Activated CD4-positive, alpha-beta T cell treated with anti-CD3 and anti-CD28 coated beads, Interleukin-2, amount 50 U/mL, for 48 hours (primary cell): ENCODE measurements at places on chromosomes 1 and 21.

- no peak for DNase-seq
Observed at GRCh38 chr1:48869116-48869893, 92.6 kb upstream of the BEND5 start.

DNA sequence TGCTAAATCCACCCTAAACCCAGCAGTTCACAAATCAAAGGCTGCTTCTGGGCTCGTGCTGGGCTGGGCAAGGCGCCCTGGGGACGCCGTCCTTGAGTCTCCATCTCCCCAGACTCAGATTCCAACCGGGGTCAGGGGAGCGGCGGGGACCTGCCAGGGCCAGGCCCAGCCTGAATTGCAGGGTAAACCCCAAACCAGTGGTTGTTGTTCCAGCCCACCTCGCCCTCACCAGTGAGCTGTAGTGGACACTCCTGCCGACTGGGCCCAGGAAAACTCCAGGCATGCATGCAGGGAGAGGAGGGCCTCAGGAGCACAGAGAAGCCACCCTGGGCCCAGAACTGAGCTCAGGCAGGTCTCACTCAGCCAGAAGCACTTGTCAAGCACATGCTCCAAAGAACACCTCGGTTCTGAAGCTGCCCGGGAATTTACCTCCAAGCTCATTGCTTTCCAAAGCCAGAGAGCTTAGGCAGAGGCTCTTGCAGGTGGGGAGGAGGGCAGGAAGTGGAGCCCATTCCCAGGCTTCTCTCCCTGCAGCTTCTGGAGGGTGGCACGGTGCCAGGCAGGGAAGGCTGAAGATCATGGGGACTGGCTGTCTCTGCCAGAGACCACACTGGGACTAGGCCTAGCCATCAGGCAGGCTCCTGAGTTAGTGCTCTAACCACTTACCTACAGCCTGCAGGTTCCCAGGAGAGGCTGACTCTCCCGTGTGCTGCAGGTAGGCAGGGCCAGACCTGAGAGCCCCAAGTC, 437.0 kb downstream of the MATN1 start:
- DNase-seq: no peak

GRCh38 chr1:171743081-171743870, 1.4 kb upstream of the VAMP4 start:
- no peak for DNase-seq

- no peak for DNase-seq
Observed at GRCh38 chr21:30479259-30479658, 908 bp downstream of the KRTAP19-1 start.

- DNase-seq: no peak
Observed at GRCh38 chr1:98817821-98818220, 156.3 kb downstream of the SNX7 start.

DNA sequence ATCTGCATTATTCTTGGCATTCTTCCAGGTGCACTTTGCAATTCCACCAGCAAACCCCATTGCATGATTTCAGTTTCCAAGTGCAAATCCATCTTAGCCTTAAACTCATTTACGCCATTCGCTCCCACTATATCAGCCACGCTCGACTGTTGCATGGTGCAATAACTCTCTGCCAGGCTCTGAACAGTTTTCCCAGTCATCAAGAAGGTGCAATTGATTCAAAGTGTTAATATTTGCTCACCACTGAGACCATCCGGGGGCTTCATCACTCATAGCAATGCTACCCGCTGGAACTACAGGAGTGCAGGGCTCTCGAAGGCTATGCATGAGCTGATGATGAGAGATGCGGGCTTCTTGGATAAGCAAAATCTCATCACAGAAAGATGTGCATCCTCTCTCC, 488.2 kb downstream of the OMA1 start:
- no peak for DNase-seq

DNA sequence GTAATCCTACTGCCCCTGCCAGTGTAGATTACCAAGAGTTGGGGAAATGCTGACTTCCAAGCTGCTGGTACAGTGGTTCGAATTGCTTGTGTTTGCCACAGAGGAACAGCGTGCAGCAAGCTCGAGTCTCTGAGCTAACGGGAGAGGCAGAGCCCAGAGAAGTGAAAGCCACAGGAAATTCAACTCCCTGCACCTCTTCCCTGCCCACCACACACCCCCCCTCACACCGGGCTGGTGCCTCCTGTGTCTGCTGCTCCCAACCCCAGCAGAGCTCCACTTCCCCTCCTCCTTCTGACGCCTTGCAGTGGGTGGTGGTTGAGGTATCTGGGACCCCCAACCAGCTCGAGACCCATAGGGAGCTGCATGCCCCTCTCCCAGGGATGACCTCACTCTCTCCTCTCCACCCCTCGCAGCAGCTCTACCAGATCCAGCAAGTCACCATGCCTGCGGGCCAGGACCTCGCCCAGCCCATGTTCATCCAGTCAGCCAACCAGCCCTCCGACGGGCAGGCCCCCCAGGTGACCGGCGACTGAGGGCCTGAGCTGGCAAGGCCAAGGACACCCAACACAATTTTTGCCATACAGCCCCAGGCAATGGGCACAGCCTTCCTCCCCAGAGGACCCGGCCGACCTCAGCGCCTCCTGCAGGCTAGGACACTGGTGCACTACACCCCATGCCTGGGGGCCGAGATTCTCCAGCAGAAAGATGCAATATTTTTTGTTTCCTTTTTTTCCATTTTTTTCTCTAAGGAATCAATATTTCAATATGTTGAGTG, 13.1 kb upstream of the KCNQ4 start:
- DNase-seq: no peak
